ENCODE measurements at places on chromosomes 3 and 15.
A peak's percentile ranks its signal among the peaks of the same experiment; 100 is the strongest.

GRCh38 chr3:184814214-184814613 lies 2.2 kb downstream of the VPS8 start:
- no peak for DNase-seq

- peak; percentile 4 for DNase-seq
Observed at GRCh38 chr3:18837137-18837755, 311.1 kb upstream of the KCNH8 start.

GRCh38 chr3:133849346-133849745 lies 43.7 kb downstream of the SRPRB start:
- DNase-seq, result peak; percentile 7

GRCh38 chr3:162368417-162368816 lies 871.8 kb downstream of the OTOL1 start:
- DNase-seq, result no peak

DNA sequence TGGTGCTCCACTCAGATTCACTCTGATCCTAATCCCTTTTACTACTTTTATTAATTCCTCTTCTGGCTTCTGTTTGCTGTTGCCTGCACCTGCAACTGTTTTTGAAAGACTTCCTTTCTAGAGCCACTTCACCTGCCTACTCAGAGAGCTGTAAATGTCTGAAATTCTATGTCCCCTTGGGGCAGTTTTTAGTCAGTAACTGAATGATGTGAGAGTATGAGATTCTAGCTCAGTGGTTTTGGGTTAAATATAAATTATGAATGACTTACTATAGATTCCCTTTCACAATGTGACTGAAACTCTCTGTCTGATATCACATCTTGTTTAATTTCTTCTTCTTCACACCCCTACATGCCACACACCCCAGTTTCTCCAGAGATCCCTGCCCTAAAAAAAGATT lies 47.8 kb upstream of the LRRC3B start:
- DNase-seq, result no peak

DNA sequence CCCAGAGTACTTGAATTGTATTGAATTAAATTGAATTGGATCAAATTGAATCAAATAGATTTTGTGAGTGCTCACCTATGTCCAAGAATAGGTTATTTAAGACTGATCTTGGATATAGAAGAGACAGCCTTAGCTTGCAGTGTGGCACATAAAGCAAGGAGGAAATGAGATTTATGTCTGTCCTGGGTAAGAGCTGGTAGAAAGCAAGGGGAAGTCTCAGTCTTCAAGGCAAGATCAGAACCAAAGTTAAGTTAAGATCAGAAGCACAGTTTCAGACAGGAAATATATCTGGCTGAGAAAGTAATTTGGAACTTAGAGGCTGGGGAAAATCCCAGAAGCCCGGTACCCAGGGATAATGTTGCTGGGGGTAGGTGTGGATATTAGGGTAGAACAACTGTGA lies 244.4 kb upstream of the ARPP21 start:
- DNase-seq, result no peak

DNA sequence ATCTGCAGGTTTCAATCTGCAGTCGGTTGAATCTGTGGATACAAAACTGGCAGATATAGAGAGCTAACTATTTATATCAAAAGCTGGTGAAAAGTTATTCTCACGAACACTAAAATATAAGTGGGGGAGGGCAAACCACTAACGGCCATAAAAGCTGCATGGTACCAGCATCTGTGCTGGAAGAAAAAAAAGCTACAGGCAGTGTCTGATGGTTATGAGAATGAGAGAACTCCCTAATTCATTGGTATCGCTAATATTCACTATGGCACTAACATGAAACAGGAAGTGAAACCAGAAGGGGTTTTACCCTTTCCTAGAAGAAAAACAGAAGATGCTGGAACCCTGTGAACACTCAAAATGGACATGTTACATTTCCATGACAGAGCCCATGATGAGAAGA lies 15.9 kb downstream of the CEP70 start:
- DNase-seq, result no peak

DNA sequence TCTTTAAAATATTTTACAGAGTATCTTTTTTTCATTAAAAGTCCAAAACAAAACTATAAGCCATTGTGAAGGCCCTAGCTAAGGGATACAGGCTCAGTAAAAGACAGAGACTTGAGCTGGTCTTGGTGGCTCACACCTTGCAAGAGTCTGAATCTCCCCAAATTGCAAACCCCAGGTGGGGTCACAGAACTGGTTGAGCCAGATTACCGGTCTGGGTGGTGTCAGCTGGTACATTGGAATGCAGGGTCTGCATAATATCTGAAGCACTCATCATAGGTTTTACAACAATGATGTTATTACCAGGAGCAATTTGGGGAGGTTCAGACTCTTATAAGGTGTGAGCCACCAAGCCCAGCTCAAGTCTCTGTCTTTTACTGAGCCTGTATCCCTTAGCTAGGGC lies 201.2 kb upstream of the ARPP21 start:
- DNase-seq, result peak; percentile 4

DNA sequence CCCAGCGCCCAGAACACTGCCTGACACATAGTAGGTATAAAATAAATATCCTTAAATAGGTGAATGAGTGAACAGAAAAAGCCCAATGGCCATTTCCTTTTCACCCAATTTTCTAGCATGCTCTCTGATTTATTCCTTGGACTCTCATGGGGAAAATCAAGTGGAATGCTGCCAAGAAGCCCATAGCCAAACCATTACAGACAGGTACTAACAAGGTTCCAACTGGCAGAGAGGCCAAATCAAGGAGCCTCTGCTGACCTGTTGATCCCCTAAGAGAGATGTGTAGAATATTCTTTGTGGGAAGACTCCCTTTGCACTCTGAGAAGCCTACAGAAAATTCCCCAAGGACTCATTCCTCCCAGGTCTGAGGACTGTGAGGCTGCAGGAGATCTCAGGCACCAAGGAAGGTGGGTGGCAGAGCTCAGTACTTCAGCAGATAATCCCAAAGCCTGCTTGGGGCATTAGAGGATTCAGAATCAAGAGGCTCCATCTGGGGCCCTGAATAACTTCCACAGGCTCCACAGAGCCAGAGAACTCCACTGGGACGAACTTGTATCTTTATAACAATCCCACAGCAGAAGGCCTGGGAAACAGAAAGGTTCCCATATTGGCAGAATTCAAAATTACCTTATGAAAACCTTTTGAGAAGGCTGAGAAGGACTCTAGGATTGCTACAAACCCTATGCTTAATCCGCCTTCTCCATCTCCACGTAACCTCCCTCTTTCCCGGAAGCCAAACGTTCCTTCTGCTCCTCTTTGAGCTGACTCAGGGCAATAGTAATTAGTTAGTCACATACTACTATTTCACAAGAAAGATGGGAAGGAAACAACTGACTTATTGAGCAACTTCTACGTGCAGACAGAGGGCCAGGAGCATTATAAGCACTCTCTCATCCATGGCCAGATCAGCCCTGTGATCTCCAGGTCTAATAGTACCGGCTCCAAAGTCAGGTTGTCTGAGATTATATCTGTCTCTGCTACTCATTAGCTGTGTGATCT lies 34.5 kb downstream of the PRICKLE2 start:
- DNase-seq, result peak; percentile 91
